ENCODE measurements at places on chromosomes 4 and X. TPM values are rescaled to one million over a fixed set of nuclear protein-coding genes. Genes with fewer than 3 reads are reported as not detected.

The BEX1 gene
- total RNA-seq: 4.4 TPM

The SFRP2 gene
- total RNA-seq: not detected

The BMP3 gene
- total RNA-seq: not detected

DNA sequence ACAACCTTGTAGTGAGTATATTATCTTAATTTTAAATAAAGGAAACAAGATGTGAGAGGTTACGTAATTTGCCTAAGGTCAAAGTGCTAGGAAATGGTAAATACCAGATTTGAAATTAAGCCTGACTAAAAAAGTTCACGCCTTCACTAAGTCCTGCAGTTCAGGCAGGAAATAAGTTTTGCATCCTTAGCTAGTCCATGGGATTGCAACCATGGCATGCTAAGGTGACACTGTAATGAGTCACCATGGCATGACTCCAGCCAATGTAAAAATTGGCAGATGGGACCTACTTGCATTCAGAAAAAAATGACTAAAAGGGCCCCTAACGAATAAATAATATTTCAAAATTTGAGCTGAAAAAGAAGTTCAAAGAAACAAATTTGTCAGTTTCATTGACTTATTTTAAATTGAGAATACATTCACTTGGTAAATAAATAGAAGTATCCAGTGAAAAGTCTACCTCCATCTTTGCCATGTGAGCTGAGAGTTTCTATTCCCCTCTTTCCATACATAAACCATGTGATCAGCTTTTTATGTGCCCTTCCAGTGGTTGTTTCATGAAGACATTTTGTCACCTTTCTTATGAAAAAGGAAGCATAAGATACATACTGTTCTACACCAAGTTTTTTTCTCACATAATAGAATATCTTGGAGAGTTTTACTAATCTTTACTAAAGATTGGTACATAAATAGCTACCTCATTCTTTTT lies 72.4 kb downstream of the ANKRD50 start:
- DNase-seq: no peak

GRCh38 chr4:29423836-29424721 lies 1296.1 kb upstream of the PCDH7 start:
- DNase-seq: no peak

DNA sequence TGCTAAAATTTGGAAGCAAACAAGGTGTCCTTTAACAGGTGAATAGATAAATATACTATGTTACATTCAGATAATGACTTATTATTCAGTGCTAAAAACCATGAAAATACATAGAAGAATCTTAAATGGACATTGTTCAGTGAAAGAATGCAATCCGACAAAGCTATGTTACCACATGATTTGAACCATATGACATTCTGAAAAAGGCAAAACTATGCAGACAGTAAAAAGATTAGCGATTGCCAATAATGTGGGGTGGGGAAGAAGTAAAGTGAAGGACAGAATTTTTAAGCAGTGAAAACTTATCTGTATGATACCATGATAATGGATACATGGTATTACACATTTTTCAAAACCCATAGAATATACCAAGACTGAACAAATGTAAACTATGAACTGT lies 926.9 kb downstream of the FAT4 start:
- no peak for DNase-seq

- DNase-seq: no peak
Observed at GRCh38 chrX:55488006-55488592, 1.5 kb downstream of the USP51 start.

DNA sequence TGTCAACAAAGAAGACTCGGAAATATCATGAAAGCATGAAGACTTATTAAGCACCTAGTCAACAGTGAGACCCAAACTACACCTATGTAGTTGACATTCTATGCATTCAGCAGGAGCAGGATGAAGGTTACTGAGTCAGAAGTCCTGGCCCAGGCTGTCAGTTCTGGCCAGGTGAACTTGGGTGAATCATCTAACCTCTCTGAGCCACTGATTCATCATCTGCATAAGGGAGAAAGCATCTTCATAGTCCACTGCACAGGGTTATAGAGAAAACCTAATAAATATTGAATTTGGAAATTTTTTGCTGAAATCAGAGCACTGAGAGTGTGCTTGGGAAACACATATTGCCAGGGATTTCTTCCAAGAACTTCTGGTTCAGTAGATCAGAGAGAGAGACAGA lies 296.0 kb upstream of the SFRP2 start:
- DNase-seq: no peak

DNA sequence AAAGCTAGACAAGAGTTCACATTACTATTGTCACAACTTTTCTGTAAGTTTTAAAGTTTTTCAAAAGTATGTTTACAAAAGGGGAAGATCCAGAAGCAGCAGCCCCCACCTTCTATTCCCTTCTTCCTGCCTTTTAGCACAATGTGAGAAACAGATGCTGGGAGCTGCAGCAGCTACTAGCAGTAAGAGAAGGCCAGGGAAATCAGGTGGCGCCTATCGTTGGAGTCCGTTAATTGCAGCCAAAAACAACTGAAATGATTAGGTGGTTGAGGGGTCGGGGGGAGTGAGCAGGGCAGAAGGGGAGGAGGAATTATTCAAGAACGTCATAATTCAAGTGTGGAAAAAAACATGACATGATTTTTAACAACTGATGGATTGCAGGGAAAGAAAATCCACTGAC lies 27.4 kb downstream of the FRYL start:
- no peak for DNase-seq

DNA sequence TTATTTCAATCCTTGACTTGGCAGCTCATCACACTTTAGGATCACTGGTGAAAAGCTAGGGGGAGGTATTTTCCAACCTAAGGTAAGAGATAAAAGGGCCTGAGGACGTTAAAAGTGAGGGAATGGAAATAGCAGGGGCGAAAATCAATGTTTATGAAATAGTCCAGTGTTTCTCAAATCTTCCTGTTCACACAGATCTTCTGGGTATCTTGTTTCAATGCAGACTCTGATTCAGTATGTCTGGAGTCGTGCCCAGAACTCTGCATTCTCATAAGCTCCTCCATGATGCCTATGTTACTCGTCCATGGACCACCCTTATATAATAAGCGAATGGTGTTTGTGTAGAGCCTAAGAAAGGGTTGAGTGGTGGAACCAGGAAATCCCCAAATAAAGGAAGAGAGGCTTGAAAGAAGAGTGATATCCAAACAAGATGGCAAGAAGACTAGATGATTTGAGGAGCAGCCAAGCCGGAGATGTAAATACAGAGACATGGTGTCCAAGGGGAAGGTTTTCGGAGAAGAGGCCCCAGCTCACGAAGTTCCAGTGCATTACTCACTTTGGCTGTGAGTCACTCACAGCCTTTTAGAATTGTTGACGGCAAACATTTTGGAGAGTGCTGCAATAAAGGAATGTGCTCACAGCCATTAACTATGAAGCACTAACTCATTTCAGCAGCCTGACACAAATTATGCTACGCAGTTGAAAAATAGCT lies 215.6 kb upstream of the PPARGC1A start:
- DNase-seq: peak; percentile 84

The ITM2A gene
- total RNA-seq: not detected

- DNase-seq: no peak
Observed at GRCh38 chr4:101357751-101358150, 10.4 kb upstream of the PPP3CA start.

- DNase-seq: no peak
Observed at GRCh38 chrX:120029354-120029753, 48.1 kb downstream of the RHOXF2B start.

DNA sequence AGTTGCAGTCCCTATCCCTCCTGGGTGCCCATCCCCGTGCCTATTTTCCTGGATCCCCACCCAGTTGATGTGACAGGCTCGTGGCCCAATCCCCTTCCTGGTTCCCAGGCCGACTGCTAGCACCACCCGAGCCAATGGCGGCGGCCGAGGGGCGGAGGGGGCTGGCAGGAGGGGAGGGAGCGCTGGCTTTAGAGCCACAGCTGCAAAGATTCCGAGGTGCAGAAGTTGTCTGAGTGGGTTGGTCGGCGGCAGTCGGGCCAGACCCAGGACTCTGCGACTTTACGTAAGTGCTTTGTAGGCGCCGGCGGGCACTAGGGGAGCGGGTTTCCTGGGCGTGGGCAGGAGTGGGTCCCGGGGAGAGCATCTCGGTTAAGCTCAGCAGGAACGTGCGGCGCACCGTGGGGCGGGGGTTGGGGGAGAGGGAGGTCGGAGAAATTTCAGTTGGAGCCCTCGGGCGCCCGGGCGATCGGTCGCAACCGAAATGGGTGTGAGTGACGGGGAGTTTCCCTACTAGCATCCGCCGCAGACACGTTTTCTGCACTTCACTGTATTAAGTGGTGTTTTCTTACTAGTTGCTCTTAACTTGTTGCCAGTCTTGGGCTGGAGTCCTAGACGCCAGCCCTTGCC lies at the start of gene PLS3:
Gene PLS3 (plus strand): TSS at position 197 of the 627 bp plus-strand sequence. CDS start 49,077 bp downstream, outside the sequence.
- peak; percentile 95 for DNase-seq

DNA sequence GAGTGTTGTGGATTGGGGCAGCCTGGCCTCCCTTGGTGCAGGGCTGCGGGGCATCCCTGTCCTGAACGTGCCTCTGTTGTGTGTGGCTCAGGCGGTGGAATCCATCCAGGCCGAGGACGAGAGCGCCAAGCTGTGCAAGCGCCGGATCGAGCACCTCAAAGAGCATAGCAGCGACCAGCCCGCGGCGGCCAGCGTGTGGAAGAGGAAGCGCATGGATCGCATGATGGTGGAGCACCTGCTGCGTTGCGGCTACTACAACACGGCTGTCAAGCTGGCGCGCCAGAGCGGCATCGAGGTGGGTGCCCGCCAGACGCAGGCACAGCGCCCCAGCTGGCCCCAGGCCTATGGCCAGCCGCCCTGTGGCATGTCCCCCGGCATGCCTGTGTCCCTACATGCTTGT lies 25.6 kb downstream of the MAEA start:
- no peak for DNase-seq

- DNase-seq: peak; percentile 77
Observed at GRCh38 chr4:39620551-39621313, 17.9 kb downstream of the SMIM14 start.

- DNase-seq: no peak
Observed at GRCh38 chr4:35883108-35883507, 361.2 kb downstream of the ARAP2 start.

GRCh38 chrX:53511322-53511721 lies 77.2 kb upstream of the HSD17B10 start:
- no peak for DNase-seq

DNA sequence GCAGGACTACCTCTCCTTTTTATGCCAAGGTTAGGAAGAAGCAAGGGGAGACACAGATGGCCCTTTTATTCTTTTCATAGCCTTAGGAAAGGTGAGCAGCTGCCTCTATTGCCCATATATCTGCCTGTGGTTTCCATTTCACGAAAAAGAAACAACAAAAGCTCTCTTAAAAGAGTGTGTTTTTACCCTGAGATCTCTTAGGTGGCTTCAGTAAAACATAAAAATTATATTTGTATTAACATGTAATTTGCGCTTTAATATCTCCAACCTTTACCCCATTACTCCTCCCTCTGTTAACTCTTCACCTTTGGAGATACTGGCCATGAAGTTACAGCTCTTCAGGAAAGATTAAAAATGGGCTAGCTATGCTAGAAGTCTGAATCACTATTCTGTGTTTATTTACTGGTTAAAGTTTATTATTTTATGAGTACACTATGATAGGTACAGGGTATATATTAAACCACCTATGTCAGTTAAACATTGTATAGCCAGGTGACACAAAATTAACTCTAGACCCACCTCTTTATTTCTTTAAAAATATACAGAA lies 15.0 kb upstream of the SULT1B1 start:
- DNase-seq: no peak

GRCh38 chr4:2277956-2278355 lies 16.0 kb upstream of the MXD4 start:
- DNase-seq: no peak

GRCh38 chrX:97332963-97333362 lies 449.3 kb downstream of the RPA4 start:
- peak; percentile 65 for DNase-seq

DNA sequence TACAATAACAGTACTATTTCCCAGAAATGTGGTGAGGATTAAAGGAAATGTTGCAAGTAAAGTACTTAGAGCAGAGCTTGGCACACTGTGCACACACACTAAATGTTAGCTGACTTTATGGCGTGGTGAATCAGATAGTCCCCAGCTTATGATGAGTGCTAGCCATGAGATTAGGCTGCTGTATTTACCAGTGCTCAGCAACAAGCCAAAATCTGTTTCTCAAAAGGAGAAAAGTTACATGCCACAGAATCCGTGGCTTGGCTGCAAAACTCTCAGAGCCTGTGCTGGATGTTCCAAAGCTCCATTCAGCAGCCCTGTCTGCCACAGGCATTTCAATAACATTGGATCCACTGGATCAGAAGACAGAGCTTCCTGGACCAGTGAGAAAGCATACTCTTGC lies 12.8 kb upstream of the STBD1 start:
- no peak for DNase-seq

GRCh38 chrX:73683236-73683859 lies 120.4 kb downstream of the CHIC1 start:
- no peak for DNase-seq

The PWWP3B gene
- total RNA-seq: not detected

- DNase-seq: no peak
Observed at GRCh38 chr4:120055162-120055561, 11.5 kb downstream of the MAD2L1 start.

GRCh38 chr4:125243789-125244397 lies 70.9 kb upstream of the FAT4 start:
- no peak for DNase-seq

DNA sequence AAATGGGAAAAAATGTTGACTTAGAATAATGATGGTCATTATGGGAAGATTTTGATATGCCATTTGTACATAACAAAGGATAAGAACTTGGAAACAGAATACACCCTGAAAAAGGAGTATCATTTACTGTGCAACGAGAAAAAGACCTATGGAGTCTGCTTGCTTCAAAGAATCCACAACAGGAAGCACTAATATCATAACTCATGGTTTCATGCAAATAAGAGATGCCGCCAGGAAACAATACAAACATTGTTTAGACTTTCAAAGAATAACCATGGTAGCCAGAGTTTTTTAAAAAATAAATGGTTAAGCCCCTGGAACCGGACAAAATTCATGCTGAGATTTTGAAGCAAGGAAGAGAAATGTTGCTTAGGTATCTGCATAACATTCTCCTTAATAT lies 139.9 kb upstream of the ETNPPL start:
- DNase-seq: no peak

- DNase-seq: no peak
Observed at GRCh38 chr4:139826426-139826825, 160.8 kb downstream of the MGST2 start.

The FGFBP2 gene
- total RNA-seq: 0.36 TPM

The MGARP gene
- 4.4 TPM for total RNA-seq

DNA sequence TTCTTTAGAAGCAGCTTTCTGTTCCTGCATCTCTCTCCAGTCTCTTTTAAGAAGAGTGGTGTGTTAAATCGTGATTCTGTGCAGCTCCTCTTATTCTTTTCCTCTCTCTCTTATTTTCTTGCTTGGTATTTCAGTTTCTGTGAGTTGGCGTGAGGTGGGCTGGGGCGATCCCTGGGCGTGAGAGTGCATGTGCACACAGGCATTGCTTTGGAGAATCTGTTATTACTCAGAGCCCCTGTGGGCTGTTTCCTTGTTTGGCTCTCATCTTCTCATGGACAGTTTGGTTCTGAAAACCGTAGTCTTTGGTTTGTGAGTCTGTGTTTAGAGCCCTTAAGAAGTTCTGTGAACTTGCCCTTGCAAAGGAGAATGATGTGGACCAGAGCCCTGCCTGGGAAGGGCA lies 97.2 kb upstream of the CLNK start:
- DNase-seq: no peak

DNA sequence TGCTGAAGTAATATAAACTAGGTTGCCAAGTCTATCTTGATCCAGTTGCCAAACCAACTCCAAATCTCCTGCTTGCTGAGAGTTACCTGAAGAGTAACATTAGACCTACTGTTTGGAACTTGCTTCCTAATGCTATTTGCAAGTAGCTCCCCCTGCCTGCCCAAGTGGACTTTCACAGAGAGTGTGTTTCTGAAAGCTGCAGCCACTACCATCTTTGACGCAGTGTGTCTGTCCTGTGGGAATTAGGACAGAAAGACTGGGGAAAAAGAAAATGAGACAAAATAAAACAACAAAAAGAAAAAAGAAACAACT lies 195.0 kb upstream of the HS3ST1 start:
- peak; percentile 8 for DNase-seq

Measured in osteoblast (primary cell).